Nephron progenitor cell (in vitro differentiated cells): ENCODE measurements at places on chromosomes 4 and X.
A peak's percentile ranks its signal among the peaks of the same experiment; 100 is the strongest.

DNA sequence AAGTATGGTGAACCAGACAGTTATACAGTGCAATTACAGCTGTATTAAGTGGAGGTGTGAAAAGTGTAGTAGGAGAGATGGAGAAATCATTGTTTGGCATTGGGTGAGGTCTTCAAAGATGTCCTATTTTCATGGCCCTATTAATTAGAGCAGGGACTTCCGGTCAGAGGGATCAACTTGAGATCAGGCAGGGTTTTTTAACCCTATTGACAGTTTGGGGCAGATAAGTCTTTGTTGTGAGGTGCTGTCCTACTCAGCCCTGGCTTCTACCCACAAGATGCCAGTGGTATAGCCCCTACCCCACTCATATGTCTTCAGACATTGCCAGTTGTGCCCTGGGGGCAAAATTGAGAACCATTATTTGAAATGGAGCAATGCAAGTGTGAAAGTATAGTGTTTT is 9.9 kb downstream of the USP9X start:
- peak overlapping the region; percentile 24 for H3K27ac ChIP-seq
- no peak for DNase-seq
- no peaks in the 10 kb centered on the region for H3K27me3 ChIP-seq
- H3K4me1 ChIP-seq, result peaks cover 24% of the 10 kb centered on the region
- H3K4me3 ChIP-seq, result no peak overlapping the region

DNA sequence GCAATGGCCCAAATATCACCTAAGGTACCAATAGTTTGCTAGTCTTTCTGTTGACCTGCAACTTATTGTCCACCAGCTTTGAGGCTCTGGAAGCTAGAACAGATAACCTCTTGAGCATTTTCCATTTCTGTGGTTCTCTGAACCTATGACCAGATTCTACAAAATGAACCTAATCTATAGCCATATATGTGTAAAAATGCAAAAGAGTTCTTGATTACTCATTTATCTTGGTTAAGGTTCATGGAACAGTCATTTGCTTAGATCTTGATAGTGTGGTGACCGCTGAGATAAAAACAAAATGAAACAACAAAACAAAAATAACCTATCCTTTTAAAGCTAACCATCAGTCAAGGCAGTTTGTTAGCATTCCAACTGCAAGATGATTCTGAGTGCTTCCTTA is 9.3 kb upstream of the GATB start:
- H3K4me3 ChIP-seq, result no peak overlapping the region
- H3K27ac ChIP-seq, result no peak overlapping the region
- no peak for DNase-seq
- H3K36me3 ChIP-seq, result peaks cover 4% of the 10 kb centered on the region

DNA sequence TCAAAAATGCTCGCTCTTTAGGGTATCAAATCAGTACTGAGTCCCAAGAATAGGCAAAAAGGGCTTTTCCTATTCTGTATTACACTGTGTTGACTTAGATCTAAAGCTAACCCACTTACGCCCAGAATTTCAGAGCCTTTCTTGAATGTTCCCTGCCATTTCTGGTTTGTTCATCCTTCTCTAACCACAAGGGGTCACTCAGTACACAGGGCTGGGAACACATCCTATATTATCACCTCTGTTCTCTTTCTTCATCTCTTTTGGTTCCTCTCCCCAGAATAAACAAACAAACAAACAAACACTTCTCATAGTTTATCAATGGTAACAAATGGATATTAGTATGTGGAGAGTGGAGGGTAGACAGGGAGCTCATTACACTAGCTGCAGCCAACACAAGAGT is 25.5 kb upstream of the MORC4 start:
- no peak overlapping the region for H3K27ac ChIP-seq
- peak; percentile 7 for DNase-seq
- H3K36me3 ChIP-seq, result no peaks in the 10 kb centered on the region
- H3K4me3 ChIP-seq, result no peak overlapping the region
- peaks cover 3% of the 10 kb centered on the region for H3K27me3 ChIP-seq
- no peaks in the 10 kb centered on the region for H3K4me1 ChIP-seq

DNA sequence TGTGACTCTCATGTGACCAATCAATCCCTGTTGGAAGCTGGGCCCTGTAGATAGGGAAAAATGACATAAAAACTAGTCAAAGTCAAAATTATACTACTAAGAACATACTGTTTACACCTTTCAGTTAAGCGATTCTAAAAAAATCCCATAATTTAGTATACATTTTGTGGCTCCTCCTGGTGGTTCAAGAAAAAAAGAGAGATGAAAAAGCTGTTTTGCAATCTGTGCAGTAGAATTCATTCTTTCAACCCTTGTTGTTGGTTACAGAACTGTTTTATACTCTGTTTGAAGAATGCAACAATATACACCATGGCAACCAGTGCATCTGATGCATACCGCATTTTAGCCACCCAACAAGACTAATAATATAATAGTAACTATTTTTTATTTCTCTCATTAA is 66.8 kb upstream of the ANK2 start:
- no peaks in the 10 kb centered on the region for H3K4me1 ChIP-seq
- peaks cover 7% of the 10 kb centered on the region for H3K27me3 ChIP-seq
- no peak for DNase-seq
- H3K4me3 ChIP-seq, result no peak overlapping the region

DNA sequence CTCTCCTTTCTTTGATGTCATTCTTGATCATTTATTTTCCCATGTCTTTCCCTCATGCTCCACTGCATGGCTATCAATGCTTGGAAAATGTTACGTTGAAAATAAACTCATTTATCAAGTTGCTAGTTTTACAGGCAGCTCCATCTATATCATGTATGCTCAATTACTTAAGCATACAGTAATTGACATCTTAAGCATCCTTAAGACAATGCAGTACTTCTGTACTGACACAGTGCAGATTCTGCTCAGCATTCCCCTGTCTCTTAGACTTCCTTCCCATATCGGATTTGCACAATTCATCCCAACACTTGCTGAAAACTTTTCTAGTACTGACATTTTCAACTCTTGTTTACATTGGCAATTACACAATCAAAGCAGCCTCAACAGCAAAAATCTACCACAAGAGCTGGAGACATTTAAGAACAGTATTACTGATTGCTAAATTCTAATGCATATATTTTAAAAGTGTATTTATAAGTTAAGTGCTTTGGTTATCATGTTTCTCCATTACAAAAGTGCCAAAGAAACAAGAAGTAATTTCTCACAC is 165.6 kb downstream of the ATP10D start:
- DNase-seq, result no peak
- no peaks in the 10 kb centered on the region for H3K36me3 ChIP-seq
- H3K27ac ChIP-seq, result no peak overlapping the region

DNA sequence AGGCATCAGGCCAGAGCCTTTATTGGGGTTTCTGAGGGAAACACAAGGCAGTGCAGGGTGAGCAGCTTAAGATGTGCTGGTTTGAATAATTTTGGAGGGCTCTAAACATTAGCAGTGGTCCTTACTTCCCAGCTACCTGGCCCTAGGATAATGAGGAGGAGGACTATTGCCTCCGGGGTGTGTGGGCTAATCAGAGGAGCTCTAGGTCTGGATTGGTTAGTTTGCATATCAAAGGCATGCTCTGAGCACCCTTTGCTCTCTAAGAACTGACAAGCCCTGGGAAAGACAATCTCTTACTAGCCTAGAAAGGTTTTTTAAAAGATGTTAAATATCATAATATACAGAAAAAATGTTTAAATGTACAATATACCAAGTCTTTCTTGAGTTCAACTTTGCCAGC is 58.4 kb downstream of the RXFP1 start:
- no peaks in the 10 kb centered on the region for H3K4me1 ChIP-seq
- no peak overlapping the region for H3K4me3 ChIP-seq

DNA sequence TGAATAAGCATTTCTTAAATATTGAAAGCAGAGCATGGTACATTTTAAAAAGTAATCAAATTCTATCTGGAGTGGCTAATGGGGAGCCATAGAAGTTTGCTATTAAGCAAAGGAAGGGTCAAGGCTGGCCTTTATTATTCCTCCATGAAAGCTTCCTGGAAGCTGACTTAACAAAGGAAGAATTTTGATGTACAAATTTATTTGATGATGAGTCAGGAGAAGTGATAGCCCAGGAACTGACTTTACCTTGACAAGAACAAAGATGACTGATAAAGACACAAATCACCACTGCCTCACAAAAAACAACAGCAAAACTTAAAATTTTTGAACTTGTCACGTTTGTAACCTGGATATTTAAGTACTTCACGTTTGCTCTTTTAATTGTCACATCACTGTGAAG is 872.1 kb downstream of the PCDH7 start:
- no peaks in the 10 kb centered on the region for H3K36me3 ChIP-seq
- H3K27ac ChIP-seq, result no peak overlapping the region

- no peaks in the 10 kb centered on the region for H3K4me1 ChIP-seq
- no peaks in the 10 kb centered on the region for H3K36me3 ChIP-seq
- no peak overlapping the region for H3K4me3 ChIP-seq
- H3K27me3 ChIP-seq, result peaks cover 2% of the 10 kb centered on the region
- no peak overlapping the region for H3K27ac ChIP-seq
Measured at GRCh38 chr4:65696436-65696835, 26.1 kb upstream of the EPHA5 start.

GRCh38 chrX:82534086-82534597 is 973.9 kb upstream of the POU3F4 start:
- no peaks in the 10 kb centered on the region for H3K27me3 ChIP-seq
- H3K36me3 ChIP-seq, result no peaks in the 10 kb centered on the region
- DNase-seq, result no peak
- H3K27ac ChIP-seq, result no peak overlapping the region

GRCh38 chr4:119040694-119041185 is 94.9 kb upstream of the MYOZ2 start:
- H3K4me3 ChIP-seq, result no peak overlapping the region
- H3K27me3 ChIP-seq, result no peaks in the 10 kb centered on the region
- H3K36me3 ChIP-seq, result no peaks in the 10 kb centered on the region
- peaks cover 36% of the 10 kb centered on the region for H3K4me1 ChIP-seq
- no peak overlapping the region for H3K27ac ChIP-seq
- no peak for DNase-seq

- H3K27me3 ChIP-seq, result peaks cover 4% of the 10 kb centered on the region
- H3K27ac ChIP-seq, result no peak overlapping the region
- no peak overlapping the region for H3K4me3 ChIP-seq
- peaks cover 16% of the 10 kb centered on the region for H3K4me1 ChIP-seq
- no peak for DNase-seq
Measured at GRCh38 chrX:19747652-19748610, 139.5 kb downstream of the SH3KBP1 start.

DNA sequence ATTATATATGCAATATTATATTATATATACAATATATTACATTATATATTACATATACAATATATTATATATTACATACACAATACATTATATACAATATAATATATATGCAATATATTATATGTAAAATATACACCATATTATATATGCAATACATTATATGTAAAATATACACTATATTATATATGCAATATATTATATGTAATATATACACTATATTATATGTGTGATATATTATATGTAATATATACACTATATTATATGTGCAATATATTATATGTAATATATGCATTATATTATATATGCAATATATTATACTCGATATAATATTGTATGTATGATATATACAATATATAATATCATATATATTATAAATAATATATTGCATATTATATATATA is 457.4 kb downstream of the SMARCA1 start:
- no peak overlapping the region for H3K4me3 ChIP-seq
- no peaks in the 10 kb centered on the region for H3K36me3 ChIP-seq
- H3K4me1 ChIP-seq, result peaks cover 16% of the 10 kb centered on the region
- no peak overlapping the region for H3K27ac ChIP-seq
- no peak for DNase-seq

DNA sequence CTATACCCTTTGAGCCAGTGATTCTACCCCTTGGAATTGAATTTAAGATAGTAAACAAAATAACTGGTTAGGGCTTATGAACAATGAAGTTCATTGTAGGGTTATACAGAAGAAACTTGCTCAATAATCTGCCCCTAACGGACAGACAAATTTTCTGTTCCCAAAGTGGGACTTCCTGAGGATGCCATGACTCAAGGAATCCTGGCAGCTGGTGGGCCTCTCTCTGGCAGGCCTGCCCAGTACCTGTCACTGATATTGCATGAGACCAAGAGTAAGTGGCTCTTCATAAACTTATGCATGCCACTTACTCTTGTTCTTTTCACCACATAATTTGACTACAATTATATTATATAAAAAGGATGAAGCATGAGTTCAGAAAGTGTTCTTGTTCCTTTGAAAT is 41.5 kb downstream of the GPRIN3 start:
- H3K27me3 ChIP-seq, result peaks cover 7% of the 10 kb centered on the region
- H3K27ac ChIP-seq, result no peak overlapping the region
- no peak overlapping the region for H3K4me3 ChIP-seq

GRCh38 chr4:23728971-23729370 is 160.9 kb downstream of the PPARGC1A start:
- no peaks in the 10 kb centered on the region for H3K36me3 ChIP-seq
- DNase-seq, result no peak
- H3K27me3 ChIP-seq, result peaks cover 23% of the 10 kb centered on the region
- H3K4me1 ChIP-seq, result no peaks in the 10 kb centered on the region
- no peak overlapping the region for H3K27ac ChIP-seq

GRCh38 chr4:109029987-109030386 is 267.1 kb upstream of the ETNPPL start:
- peaks cover 5% of the 10 kb centered on the region for H3K27me3 ChIP-seq
- H3K4me3 ChIP-seq, result no peak overlapping the region
- H3K27ac ChIP-seq, result no peak overlapping the region

DNA sequence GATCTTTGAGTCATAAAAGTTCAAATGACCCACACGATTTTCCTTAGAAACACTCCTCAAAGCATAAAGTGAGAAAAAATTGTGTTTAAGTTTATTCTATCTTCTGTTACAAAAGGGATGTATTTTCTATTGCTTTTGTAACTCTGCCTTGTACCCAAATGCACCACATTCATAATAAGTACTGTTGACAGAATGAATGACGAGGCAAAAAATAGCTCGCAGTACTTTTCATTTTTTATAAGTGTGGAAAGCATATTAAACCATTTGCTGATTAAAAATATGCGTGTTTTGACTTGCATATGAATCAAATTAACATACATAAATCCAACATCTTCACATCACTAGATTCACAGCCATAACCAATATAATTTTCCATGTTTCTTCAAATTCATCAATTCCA is 11.2 kb upstream of the TSPAN5 start:
- H3K4me1 ChIP-seq, result peaks cover 40% of the 10 kb centered on the region
- H3K27ac ChIP-seq, result no peak overlapping the region
- peaks cover 3% of the 10 kb centered on the region for H3K27me3 ChIP-seq
- DNase-seq, result no peak
- H3K36me3 ChIP-seq, result no peaks in the 10 kb centered on the region
- no peak overlapping the region for H3K4me3 ChIP-seq

DNA sequence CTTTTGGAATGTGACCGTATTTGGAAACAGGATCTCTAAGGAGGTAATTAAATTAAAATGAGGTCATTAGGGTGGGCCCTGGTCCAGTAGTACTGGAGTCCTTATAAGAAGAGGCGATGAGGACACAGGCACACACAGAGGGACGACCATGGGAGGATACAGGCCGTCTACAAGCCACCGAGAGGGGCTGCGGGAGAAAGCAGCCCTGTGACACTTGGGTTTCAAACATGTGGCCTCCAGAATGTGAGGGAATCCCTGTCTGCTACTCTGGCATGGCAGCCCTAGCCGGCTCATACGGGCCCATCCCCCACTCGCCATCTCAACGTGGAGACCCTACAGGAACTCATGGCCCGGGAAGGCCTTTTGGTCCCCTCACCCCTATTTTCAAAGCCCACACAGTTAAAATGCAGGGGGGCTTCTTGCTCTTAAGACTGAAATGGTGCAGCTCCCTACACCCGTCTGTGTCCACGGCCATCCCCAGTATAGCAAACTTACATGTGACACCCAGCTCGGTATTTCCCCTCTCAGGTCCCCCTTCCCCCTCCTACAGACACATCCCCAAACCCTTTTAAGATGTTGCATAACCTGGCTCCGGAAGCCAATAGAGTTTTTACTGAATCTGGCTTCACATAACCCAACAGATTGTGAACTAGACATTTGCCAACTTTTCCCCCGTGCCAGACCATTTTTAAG is 124.1 kb upstream of the TBL1X start:
- H3K4me1 ChIP-seq, result peaks cover 58% of the 10 kb centered on the region
- H3K4me3 ChIP-seq, result peak overlapping the region; percentile 30
- DNase-seq, result peak; percentile 29
